ENCODE measurements at places on chromosomes 2 and 18.
A peak's percentile ranks its signal among the peaks of the same experiment; 100 is the strongest.

DNA sequence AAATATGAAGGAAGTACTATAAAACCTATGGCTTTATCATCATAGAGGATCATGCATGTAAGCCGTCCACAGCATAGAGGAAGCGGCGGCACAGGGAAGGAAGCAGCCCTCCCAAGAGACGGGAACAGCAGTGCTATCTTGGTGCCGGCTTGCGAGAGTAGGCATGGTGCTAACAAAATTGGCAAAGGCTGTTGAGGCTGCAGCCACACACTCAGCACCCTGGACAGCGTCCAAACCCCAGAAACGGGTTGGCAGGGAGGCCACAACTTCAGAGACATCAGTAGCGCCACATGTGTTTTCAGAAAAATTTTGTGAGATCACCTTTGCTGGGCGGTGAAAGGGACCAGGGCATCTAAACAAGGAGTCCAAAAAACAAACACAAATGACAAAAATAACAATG lies 37.7 kb downstream of the NETO1 start:
- peak; percentile 60 for DNase-seq

DNA sequence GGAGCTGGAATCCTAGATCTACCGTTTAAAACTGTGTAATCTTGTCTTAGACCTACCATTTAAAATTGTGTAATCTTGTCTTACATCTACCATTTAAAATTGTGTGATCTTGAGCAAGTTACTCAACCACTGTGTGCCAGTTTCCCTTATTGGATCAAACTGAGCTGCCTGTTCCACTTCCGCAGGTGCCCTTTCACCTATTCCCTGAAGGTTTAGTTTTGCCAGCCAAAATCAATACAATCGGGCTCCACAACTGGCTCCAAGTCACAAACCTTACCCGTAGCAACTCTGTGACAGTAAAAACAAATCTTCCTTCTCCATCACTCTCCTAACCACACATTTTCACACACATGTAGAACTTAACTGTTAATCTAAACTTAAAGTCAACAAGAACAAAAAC lies 20.1 kb downstream of the DOCK10 start:
- no peak for DNase-seq

DNA sequence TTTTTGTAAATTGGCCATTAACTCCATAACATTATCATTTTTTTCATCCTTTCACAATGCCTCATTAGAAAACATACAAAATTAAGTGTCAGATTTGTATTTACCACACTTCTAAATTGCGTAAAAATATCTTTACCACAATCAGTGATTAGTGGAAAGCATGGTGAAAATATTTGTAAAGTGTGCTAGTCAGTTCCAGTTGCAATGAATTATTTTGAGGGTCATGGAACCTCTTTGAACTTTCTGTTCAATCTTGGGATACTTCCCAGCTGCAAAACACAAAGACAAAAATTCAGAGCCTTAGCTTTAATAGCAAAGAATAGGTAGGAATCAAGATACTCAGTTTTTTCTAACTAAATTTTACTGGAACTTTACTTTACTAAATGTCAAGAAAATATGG lies 4.0 kb upstream of the COL3A1 start:
- DNase-seq, result no peak

DNA sequence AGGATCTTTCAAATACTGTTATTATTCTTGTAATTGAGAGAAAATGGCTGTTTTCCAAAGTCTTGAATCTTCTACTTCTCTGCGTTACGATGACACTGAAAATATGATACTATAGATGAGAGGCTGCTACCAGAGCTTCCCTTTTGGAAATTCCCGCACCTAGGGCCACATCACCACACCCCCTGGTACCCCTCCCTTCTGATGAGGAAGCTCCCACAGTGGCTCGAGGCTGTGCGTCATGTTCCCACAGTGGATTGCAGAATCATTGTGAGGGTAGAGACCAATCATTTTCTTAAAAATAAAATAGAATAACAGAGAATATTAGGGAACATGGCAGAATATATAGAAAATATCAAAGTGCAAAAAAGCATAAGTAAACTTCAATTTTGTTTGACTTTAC lies 268.9 kb upstream of the SMIM21 start:
- no peak for DNase-seq

DNA sequence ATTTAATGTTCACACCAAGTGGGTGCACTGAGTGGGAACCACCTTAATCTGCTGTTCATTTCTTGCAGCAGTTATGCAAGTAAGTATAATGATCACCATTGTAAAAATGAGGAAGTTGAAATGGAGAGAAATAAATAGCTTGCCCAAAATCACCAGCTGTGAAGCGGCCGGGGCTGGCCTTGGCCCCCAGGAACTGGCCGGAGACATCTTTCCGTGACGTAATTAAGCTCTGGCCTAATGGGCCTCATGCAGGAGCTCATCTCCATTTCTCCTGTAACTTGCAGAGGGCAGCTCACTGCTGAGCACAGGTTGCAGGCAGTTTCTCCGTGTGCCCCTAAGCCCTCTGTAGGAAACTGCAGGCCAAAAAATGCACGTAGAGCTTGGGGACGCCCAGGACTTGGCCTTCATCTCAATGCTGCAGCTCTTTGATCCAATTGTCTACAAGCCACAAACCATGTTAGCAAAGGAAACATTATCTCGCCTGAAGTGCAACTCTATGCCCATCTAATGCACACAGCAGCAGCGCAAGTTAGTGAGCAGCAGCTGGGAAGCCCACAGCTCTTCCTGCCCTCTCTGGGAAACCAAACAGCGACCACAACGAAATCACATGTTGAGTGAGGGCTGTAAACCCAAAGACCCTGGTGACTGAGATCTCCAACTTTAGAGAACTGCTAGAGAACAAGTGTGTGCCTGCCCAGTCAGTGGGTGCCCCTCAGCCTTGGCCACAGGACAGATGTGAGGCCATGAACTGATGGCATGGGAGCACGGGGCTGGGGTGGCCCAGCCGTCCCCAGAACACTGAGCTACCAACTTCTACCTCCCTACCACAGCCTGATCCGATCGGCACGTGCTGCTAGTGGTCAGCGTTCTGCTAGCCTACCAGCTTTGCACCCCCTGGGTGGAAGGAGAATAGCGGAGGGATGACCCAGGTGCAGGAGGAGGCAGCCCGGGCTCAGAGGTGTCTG lies 28.8 kb downstream of the APCDD1 start:
- no peak for DNase-seq

- no peak for DNase-seq
Observed at GRCh38 chr2:169038338-169038757, 7.2 kb upstream of the ABCB11 start.

- no peak for DNase-seq
Observed at GRCh38 chr18:50027996-50028395, 167.0 kb downstream of the MYO5B start.

- DNase-seq, result no peak
Observed at GRCh38 chr18:36265015-36265414, 32.5 kb upstream of the FHOD3 start.

DNA sequence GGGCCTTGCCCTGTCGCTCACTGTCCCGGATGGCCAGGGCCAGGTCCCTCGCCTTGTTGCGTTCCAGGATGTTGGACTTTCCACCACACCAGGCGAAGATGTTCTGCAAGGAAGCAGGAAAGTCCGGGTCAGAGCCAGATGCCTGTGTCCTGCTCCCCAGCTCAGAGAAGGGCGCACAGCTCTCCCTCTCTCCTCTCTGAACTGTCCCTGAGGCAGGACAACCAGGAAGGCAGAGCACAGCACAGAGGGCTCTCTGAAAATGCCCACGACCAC lies 11.0 kb downstream of the CAPG start:
- no peak for DNase-seq

GRCh38 chr2:100125626-100126025 lies 16.8 kb downstream of the AFF3 start:
- DNase-seq, result no peak

DNA sequence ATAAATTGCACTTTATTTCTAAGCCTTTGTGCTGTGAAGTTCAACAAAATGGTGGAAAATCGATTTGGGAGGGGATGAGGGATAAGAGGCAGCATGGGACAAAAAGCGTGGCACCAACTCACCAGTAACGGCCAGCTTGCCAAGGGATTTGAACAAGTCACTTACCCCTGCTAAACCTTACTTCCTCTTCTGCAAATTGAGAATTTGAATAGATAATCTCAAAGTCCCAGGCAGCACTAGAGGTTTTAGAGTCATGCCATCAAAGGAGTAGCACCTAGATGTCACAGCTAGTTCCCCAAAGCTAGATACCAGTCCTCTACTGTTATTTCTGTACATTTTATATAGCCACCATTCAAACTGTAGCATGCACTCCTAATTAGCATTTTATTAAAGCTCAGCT lies 83.7 kb upstream of the VRK2 start:
- DNase-seq, result no peak

GRCh38 chr2:98479959-98480524 lies 35.4 kb downstream of the INPP4A start:
- DNase-seq, result no peak

GRCh38 chr2:129483366-129483765 lies 496.1 kb upstream of the RAB6C start:
- DNase-seq, result no peak

DNA sequence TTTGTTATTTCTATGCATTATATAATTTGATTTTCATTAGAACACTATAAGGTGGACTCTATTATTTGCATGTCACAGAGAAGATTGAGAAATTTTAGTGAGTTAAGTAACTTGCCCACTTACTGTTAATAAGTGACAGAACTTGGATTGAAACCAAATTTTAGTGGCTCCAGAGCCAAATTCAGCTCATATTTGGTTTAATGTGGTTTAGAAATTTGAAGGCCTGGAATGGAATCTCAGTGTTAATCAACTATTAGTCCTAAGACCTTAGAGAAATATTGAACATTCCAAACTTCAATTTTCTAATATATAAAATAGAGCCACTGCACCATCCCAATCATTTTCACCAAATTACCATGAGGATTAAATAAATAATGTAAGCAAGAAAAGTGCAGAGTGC lies 281.6 kb downstream of the ZNF385B start:
- no peak for DNase-seq

GRCh38 chr2:871175-871727 lies 79.4 kb upstream of the SNTG2 start:
- DNase-seq, result no peak

GRCh38 chr2:234910186-234910679 lies 41.6 kb upstream of the SH3BP4 start:
- no peak for DNase-seq

GRCh38 chr2:223418604-223419199 lies 183.5 kb downstream of the SCG2 start:
- DNase-seq, result no peak

GRCh38 chr2:207067473-207067872 lies 98.3 kb downstream of the KLF7 start:
- no peak for DNase-seq

DNA sequence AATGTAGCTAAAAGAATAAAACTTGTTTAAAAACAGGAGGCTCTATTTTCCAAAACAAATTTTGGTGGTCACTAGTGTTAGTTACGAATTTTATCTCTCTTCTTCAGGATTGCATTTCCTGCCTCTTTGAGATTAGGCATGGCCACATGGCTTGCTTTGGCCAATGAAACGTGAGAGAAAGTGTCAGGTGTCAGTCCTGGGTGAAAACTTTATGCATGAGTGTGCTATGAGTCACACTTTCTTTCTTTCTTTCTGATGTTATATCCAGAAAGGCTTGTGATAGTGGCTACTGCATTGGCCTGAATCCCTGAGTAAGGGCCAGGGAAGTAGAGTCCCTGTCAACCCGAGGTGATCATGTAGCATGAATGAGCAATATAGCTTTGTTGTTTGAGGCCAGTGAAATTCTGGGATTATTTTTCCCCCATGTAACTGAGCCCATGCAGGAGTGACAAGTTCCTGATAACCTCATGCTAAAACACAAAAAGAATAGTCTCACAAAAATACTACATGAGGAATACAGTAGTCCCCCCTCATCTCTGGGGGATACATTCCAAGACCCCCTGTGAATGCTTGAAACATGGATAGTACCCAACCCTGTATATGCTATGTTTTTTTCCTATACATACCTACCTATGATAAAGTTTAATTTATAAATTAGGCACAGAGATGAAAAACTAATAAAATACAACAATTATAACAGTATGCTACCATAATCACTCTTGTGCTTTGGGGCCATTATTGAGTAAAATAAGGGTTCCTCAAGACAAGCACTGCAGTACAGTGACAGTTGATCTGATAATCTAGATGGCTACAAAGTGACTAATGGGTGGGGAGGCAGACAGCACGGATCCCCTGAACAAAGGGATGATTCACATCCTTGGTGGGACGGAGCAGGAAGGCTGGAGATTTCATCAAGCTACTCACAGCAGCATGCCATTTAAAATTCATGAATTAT lies 109.5 kb downstream of the CDC42EP3 start:
- no peak for DNase-seq

DNA sequence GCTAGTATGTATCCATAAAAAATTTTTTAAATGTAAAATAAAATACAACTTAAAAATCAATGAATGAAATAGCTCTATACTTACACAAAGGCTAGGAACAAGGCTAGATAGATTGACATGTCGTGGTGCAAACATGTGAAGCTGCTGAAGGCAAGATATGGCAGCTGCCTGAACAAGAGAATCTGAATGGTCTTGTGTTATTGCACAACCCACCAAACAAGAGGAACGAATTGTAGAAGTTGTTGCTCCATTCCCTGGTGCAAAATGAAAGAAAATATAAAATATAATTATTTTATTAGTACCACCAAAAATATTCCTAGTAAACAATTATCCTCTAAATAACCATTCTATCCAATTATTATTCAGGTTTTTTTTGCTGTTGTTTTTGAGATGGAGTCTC lies 46.4 kb downstream of the HEATR5B start:
- no peak for DNase-seq

DNA sequence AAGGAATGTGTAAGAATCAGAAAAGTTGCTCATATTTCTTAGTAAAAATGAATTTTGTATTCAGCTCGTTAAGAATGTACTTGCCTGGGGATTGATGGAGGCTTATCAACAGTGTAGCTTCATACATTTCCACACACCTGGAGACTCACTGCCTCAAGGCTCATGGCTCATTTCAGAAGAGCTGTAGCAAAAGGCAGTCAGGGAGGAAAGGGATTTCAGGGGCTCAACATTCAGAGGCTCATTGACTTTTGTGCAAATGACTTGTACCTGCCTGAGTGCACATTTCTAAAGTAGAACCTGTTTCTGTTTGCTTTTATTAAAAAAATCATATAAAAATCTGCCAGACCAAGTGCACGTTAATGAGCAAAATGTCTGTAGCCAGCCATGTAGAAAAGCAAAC lies 304.4 kb downstream of the KCNS3 start:
- DNase-seq, result no peak

DNA sequence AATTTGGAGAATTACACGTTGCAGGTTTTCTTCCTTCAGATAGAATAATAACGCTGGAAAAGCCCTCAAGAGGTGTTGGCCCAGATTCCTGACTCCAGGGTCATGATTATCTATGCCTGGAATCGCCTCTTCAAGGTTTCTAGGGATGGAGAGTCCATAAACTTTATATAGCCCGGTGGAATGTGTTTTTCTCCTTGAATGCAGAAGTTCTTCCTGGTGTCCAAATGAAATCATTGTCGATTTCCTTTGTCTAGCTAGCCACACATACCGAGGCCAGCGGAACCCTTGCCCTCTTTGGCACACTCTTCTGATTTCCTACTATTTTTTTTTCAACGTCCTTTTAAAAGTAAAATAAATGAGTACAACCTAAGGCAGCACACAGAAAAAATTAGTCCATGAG lies 117.8 kb downstream of the PID1 start:
- DNase-seq, result no peak

GRCh38 chr2:224310943-224311625 lies 90.8 kb downstream of the FAM124B start:
- DNase-seq, result no peak

- no peak for DNase-seq
Observed at GRCh38 chr2:100581277-100581612, 18.5 kb downstream of the PDCL3 start.
